Activated CD4-positive, alpha-beta T cell treated with anti-CD3 and anti-CD28 coated beads, Interleukin-10, Interleukin-2, amounts not matched to agents 100 ng/mL and 50 ng/mL, durations not matched to agents 16 hours and 8 hours (primary cell): ENCODE measurements at places on chromosomes 7 and 10.

GRCh38 chr10:36717118-36717517, 408.3 kb upstream of the ANKRD30A start:
- no peak for DNase-seq

- no peak for DNase-seq
Measured at GRCh38 chr10:42652858-42653257, 14.5 kb upstream of the ZNF33B start.

DNA sequence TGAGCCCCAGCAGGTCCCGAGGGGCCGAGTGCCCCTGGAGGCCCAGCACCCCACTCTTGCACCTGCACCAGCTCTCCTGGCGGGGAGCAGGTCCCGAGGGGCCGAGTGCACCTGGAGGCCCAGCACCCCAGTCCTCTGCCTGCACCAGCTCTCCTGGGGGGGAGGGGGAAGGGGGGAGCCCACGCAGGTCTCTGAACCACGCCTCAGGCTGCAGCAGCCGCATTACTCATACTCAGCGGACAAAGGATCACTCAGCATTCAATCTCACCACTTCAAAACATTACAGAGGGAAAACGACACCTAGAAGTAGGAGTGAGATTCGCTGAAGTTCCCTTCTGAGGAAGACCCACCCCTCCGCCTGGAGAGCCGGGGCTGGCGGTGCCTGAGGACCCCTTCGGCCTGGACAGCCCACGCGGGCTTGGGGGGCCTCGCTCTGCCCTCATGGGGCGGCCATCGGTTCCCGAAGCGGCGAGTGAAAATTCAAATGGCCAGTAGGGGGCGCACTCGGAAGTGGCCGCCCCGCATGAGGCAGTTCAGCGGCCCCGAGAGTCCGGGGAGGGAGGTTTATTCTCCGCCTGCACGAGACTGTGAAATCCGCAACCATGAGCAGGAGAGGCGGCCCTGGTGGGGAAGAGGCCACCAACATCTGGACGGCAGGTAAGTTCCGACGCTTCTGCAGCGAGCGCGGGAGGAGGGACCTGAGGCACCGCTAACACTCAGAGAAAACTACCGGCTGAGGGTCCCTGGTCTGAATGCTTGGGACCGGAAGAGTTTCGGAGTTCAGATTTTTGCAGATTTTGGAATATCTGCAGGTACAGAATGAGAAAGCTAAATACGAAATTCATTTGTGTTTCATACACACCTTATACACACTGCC, 1.1 kb upstream of the GPER1 start:
- peak; percentile 80 for DNase-seq

- DNase-seq: no peak
Measured at GRCh38 chr7:137925091-137925490, 76.8 kb downstream of the CREB3L2 start.

- no peak for DNase-seq
Measured at GRCh38 chr7:2437136-2437535, 33.7 kb downstream of the CHST12 start.

DNA sequence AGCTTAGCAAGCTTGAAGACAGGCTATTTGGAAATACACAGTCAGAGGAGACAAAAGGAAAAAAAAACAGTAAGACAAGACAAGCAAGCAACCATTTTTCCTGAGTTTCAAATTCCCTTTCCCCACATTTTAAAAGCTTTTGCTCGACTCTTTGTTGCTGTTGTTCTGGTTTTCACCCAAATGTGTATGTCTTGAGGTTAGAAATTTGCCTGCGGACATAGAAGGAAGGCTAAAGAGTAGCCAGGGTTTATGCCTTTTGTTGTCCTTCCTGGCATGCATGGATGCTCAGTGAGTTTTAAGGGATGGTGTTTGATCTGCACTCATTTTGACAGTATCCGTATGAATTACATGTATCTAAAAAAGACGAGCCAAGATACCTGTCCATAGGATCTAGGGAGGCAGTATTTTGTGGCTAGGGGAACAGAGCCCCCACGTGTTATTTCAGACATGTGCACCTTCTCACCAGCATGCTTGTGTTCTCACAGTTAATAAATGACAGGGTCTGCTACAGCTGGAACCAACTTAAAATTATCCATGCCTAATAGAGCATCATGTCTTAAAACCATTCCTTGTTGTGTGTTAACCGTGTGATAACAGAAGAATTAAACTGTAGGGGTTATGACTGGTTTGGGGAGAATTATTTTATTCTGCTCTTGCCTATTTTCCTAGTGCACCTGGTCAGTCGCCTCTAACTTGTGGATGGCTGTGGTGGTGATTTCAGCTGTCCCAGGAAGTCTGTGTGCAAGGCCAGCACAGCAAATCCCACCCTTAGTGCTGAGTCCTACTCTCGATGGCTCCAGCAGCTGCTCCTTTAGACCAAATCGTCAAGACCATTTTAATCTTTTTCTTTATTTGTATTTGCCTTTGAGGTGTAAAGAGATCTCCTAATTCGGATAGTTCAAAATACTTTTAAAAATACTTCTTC, 9.1 kb downstream of the WIPF3 start:
- no peak for DNase-seq

- no peak for DNase-seq
Measured at GRCh38 chr7:128408709-128409595, 830 bp downstream of the IMPDH1 start.

DNA sequence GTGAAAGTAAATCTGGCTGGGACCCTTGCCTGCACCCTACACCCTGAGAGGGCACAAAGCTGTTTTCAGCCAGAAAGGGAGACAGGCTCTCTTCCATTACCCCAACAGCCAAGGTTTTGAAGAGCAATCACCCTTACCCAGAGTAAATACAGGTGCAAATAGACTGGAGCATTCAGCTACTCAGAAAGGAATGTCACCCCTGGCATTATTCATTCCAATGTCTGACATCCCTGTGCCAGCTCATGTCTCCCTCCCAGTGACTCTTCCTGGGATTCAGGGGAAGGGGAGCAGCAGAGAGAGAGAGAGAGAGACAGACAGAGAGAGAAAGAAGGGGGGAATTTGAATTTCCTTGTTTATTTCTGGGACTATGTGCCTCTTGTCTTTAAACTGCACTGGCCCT, 611.8 kb downstream of the SORCS3 start:
- no peak for DNase-seq

GRCh38 chr10:110546077-110546476, 21.4 kb upstream of the SMC3 start:
- no peak for DNase-seq

- DNase-seq: no peak
Measured at GRCh38 chr7:103887050-103887449, 102.4 kb downstream of the RELN start.

- no peak for DNase-seq
Measured at GRCh38 chr7:122380992-122381391, 76.4 kb upstream of the FEZF1 start.

GRCh38 chr7:195010-195829, 2.8 kb downstream of the FAM20C start:
- DNase-seq: no peak

- DNase-seq: peak; percentile 21
Measured at GRCh38 chr7:66627151-66627681, 1.5 kb upstream of the KCTD7 start.

- DNase-seq: no peak
Measured at GRCh38 chr10:82071231-82071630, 196.2 kb downstream of the NRG3 start.

DNA sequence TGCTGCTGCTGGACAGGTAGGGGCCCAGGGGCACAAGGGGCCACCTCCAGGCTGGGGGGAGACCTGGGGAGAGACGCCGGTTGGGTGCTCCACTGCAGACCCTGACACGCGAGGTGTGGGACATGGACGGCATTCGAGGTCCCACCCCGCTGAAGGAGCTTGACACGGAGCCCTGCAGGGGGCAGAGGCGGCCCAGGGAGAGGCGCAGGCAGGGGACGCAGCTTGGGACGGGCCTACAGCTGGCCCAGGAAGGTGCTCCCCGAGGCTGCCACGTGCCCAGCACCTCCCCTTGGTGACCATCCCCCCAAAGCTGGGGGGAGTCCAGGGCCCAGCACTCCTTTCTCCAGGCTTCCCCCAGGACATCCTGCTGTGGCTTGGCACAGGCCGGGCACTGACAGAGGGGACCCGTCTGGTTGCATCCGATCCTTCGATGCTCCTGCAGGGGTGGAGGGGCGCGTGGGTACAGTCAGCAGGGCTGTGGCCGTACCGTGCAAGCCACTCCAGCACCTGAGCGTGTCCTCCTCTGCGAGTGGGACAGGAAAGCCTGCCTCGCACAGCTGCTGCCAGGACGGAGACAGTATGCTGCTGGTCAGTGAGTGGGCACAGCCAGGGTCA, 174.4 kb downstream of the ELFN1 start:
- no peak for DNase-seq

DNA sequence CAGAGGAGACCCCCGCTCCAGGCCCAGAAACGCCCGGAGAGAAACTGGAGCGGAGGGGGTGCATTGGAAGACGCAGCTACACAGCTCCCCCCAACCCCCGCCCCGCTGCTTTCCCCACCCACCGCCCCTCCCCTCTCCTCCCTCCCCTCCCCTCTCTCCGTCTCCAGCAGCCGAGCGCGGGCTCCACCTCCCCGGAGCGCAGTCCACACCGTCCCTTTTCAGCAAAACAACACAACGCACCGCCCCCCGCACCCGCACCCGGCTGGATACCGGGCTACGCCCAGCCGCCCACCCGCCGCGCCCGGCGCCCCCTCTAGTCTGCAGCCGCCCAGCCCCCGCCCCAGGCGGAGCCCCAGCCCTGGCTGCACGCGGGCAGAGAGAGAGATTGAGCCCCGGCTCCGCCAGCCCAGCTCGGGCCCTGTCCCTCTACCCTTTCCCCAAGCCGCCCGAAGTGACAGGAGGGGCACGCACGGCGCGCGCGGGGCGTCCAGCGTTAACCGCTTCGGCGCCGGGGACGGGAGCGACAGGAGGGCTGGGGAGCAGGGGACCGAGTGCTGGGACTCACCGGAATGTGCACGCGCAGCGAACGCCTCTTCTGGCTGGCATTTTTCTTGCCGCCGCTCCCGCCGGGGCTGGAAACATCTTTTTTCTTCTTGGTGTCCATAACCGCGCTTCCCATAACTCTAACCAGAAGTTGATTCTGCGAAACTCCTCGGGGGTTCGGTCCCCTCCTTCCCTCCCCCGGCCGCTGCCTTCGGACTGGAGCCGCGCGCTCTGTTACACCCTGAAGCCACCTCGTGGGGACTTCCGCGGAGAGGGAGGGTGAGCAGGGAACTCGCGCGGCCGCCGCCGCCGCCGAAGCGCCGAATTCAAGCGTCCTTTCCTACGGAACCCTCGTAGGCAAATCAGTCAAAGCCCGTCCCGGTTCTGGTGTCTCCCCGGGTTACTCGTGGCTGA, 695 bp downstream of the PRKAG2 start:
- peak; percentile 57 for DNase-seq

- no peak for DNase-seq
Measured at GRCh38 chr10:4835494-4835918, 9.5 kb downstream of the AKR1E2 start.

- DNase-seq: peak; percentile 30
Measured at GRCh38 chr7:18866359-18867036, 250.9 kb downstream of the TWIST1 start.

DNA sequence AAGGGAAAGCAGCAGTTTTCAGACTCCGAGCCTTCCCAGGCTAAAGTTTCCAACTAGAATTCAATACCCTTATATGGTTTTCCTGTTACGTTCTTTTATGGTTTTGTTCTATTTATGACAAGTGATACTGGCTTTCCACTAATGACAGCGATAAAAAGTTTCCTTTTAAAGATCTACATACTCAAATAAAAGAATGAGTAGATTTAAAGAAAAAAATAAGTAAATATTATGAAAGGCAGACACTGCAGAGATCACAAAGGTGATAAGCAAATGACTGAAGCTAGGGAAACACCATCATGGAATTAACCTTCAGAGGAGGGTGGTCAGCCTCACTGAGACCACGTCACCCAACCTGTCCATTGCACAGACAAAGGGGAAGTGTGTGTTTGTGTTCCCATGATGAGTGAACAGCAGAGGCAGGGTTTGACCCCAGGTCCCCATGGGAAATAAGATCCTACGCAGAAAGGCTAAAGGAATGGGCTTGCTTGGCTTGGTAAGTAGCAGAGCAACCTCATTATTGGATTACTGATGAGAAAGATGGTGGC, 4.0 kb downstream of the VSIR start:
- DNase-seq: peak; percentile 46

DNA sequence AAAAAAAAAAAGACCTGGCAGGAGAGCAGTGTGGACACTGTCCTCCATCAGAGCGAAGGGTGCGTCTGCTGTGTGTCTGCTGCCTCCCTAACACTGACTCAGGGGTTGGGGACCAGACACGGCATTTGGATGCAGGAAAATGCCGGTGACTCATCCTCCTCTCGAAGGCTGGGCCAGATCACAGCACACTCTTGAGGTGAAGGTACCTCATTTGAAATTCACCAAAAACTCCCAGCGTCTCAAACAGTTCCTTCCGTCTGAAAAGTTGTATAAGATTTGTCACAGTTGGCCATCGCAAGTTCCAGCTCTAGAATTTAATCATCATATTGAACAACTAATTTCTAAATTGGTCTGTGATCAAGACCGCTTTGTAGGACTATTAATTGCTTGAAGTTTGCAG, 118.1 kb upstream of the LYZL2 start:
- DNase-seq: peak; percentile 90

GRCh38 chr10:6924166-6924565, 344.1 kb upstream of the PRKCQ start:
- peak; percentile 13 for DNase-seq

GRCh38 chr7:20835111-20835750, 48.5 kb upstream of the SP8 start:
- DNase-seq: no peak

- no peak for DNase-seq
Measured at GRCh38 chr10:3574451-3574850, 210.6 kb downstream of the KLF6 start.
